ENCODE measurements at places on chromosomes 4 and X. TPM values are rescaled to one million over a fixed set of nuclear protein-coding genes. Genes with fewer than 3 reads are reported as not detected.

GRCh38 chr4:17630228-17630627 lies 15.8 kb downstream of the MED28 start:
- no peak for DNase-seq

DNA sequence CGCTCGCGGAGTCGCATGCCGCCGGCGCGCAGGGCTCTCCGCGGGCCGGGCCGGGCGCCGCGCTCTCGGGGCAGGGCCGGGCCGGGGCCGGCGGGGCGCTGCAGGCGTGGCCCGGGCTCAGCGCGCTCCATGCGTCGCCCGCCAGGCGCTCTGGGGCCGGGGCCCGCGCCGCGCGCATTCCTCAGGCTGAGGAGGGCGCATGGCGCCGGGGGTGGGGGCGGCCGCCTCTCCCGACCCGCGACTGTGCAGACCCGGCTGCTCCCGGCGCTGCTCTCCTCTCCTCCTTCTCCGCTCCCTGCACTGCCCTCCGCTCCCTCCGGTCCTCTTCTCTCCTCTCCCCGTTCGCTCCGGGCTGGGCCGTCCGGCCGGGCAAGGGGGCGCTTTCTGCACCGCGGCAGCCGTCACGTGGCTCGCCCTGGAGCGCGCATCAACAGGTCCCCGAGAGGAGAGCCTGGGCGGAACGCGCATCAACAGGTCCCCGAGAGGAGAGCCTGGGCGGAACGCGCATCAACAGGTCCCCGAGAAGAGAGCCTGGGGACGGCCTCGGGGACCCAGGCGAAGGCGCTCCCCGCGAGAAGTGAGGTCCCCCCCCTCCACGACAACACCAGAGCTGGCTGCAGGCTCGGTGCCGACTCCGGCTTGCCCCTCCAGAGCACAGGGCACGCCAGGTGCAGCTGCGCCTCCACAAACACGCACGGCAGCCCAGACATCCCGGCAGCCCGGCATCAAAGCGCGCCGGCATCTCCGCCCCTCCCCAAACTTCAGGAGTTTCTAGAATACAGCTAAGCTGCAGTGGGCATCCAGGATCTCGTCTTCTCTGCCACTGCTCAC lies 12.9 kb downstream of the PPP2R3B start:
- peak; percentile 48 for DNase-seq

- DNase-seq: no peak
Measured at GRCh38 chr4:41709844-41710481, 38.6 kb downstream of the PHOX2B start.

DNA sequence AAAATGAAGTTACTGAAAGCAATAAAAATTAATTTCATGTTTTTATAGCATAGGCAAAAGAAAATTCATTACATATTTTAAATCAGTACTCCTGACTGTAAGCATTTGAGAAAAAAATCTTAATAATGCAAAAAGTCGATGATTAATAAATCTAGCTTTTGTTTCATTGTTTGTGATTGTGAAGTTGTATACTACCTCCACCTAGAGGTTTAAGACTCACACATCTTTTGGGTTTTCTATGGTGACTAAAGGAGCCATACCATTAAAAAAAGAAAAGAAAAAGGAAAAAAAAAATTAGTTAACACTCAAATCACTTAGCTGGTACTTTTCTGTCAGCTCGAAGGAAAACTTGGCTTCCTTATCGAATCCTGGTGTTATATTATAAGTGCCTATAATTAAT lies 2.0 kb downstream of the GABRA2 start:
- DNase-seq: no peak

GRCh38 chr4:152309418-152309817 lies 226.5 kb downstream of the FBXW7 start:
- no peak for DNase-seq

GRCh38 chr4:56653461-56654237 lies 27.4 kb downstream of the HOPX start:
- DNase-seq: no peak

- DNase-seq: no peak
Measured at GRCh38 chr4:57548856-57549255, 438.7 kb upstream of the IGFBP7 start.

- no peak for DNase-seq
Measured at GRCh38 chr4:81712714-81713113, 241.0 kb upstream of the RASGEF1B start.

- DNase-seq: no peak
Measured at GRCh38 chr4:16916031-16916430, 17.6 kb upstream of the LDB2 start.

DNA sequence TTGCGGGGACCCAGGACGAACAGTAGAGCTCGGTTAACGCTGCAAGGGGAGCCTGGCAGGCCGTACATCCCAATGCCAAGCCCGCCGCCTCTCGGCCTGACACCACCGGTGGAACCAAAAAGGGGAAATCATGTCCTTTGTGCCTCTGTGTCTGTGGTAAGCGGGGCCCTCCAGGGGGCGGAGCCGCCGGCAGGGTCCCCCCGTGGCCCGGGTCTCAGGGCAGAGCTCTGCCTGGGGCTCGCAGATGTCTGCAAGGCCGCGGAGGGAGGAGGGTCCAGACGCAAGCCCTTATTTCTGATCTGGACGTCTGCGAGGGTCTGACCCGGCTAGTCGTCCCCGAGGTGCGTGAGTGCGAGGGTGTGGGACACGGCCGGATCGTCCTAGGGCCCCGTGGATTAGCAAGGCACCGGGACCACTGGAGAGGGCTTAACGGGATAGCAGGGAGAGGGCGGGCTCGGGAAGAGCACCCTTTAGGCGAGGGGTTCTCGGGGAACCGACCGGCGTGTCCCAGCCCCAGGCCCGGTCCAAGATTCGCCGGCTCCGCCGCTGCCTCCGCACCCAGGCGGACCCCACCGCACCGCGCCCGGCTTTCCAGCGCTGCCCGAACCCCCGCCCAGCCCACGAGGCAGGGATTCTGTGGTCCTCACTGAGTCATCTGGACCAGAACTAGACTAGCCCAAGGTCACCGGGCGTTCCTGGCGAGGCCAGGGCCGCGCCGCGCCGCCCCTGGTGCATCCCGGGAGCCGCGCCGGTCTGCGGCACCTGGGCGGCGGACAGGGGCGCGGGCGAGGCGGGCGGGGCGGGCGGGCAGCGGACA lies 863 bp upstream of the FAM193A start:
- DNase-seq: peak; percentile 90

- DNase-seq: no peak
Measured at GRCh38 chrX:37830371-37830770, 17.0 kb downstream of the DYNLT3 start.

DNA sequence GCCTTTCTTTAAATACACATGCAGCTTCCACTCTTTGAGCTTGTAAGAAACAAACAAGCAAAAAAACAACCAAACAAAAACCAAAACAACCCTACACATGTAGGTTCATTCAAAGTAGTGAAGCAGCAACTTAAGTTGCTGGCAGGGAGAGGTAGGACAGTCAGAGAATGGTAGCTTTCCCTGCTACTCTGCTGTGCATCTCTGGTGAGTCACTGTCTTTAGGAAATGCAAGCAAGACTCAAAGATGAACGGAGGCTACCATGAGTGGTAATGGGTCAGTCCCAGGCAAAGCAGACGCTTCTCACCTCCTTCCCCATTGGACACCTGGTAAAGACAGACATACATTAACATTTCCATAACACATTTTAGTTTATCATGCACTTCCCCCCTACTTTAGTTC lies 43.2 kb downstream of the PGRMC2 start:
- no peak for DNase-seq

- no peak for DNase-seq
Measured at GRCh38 chrX:99480728-99481127, 929.3 kb downstream of the PCDH19 start.

DNA sequence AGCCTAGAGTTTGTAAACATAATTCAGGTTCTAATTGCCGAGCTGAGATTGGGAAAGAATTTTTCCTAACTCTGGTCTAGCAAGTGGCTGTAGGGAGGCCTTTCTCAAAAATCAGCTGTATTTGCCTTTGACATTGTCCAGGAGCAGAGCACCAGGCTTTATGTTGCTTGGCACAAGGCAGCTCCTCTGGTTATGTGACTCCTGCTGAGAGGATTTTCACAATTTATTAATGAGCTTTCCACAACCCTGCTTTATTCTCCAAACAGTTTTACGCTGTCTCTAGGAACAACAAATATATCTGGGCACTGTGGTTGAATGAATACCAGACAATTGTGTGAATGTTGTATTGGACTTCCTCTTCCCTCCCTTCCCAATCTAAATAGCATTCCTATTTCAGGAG lies 14.9 kb downstream of the LSM6 start:
- DNase-seq: no peak

DNA sequence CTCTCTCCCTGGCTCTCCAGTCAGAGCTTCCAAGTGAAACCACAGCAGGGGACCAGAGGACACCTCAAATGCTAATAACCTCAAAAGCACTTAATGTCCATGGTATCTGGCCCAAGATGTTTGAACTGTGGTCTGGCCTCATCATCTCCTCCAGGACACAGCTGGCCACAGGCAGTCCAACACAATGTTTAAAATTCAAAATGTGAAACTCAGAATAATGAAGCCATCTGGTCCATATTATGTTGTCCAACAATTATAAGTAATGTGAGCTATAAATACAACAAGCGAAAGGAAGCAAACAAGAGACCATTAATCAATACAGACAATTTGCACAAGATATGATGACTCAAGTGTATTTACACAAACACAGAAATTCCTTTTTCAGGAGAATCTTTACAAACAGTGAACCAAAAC lies 90.7 kb upstream of the S100G start:
- no peak for DNase-seq

GRCh38 chr4:100479971-100480370 lies 37.9 kb downstream of the EMCN start:
- no peak for DNase-seq

GRCh38 chr4:169115897-169116254 lies 105.8 kb upstream of the CBR4 start:
- DNase-seq: no peak

DNA sequence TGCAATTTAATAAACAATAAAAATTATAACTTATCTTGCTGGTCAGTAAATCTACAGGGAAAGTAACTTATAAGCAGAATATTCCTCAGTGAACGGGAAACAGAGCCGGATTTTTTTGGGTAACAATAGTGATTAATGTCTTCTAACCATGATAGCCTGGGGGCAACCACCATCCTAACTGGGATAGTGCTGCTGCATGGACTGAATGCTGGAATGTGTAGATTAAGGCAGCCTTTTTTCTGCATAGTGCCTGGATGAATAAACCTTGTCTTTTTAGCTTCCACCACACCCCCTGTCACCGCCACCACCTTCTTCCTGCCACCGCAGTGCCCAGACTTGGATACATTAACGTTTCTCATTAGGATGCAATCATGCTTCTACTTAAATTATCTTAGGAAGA lies 83.6 kb upstream of the LNX1 start:
- DNase-seq: no peak

DNA sequence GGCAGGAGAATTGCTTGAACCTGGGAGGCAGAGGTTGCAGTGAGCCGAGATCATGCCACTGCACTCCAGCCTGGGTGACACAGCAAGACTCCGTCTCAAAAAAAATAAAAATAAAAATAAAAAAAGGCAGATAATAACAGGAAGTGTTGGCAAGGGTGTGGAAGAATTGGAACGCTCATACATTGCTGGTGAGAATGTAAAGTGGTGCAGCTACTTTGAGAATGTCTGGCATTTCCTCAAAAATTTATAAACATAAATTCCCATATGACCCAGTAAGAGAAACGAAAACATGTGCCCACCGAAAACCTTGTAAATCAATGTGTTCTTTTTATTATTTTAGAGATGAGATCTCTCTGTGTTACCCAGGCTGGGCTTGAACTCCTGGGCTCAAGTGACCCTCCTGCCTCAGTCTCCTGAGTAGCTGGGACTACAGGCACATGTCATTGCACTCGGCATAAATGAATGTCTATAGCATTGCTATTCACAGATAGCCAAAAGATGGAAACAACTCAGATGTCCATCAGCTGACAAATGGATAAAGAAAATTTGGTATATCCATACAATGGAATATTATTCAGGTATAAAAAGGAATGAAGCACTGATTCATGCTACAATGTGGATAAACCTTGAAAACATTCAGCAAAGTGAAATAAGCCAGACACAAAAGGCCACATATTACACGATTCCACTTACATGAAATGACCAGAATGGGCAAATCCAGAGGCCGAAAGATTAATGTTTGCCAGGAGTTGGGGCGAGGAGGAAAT lies 63.7 kb upstream of the PLAC1 start:
- DNase-seq: no peak

GRCh38 chr4:73392936-73393335 lies 11.2 kb upstream of the ALB start:
- DNase-seq: no peak

DNA sequence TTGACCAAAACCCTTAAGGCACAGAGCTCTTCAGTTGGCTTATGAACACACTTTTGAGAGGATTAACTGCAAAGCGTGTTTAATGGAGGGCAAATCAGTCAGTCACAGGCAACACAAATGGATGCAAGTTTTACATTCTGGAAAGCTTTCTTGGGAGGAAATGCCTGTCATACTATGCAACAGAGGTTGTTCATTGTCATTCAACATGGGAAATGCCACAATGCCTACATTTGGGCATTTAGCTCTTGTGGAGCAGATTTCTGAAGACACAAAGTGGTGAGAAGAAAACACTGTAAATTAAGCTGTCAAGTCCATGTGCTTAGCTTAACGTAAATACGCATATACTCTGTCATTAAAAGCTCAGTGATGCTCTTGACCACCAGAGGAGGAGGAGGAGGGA lies 41.1 kb downstream of the CBLL2 start:
- DNase-seq: no peak

DNA sequence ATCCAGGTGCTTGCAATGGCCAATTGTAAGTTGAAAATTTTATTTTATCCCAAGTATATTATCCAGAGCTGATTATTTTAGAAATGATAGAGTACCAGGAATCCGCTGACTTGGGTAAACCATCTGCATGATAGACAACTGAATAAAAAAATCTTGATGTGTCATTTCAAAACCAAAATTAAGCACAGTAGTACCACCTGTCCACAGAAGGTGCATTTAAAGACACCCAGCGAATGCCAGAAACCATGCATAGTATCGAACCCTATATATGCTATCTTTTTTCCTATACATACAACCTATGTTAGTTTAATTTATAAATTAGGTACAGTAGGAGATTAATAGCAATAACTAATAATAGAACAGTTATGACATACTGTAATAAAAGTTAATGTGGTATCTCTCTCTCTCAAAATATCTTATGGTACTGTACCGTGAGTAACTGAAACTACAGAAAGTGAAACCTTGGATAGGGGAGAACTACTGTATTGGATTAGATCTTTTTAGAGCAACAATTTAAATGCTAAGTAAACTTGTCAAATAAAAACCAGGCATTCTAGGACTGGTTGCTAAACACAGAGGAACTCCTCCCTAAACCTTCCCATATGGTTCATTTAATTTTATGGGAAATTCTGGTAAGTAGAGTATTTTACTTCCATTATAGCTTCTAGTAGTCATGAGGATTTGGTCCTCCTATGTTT lies 6.2 kb downstream of the NEIL3 start:
- no peak for DNase-seq

LANCL3 gene
- total RNA-seq: 0.27 TPM

EFNB1 gene
- 13.2 TPM for total RNA-seq

CTAG1A gene
- total RNA-seq: not detected

TAPT1 gene
- 51.7 TPM for total RNA-seq

NKX3-2 gene
- total RNA-seq: not detected

CFAP47 gene
- under 0.01 TPM for total RNA-seq

TCEANC gene
- total RNA-seq: 2.2 TPM

SRPK3 gene
- total RNA-seq: 0.27 TPM

OTC gene
- total RNA-seq: not detected

SHROOM4 gene
- total RNA-seq: 2.4 TPM

POF1B gene
- total RNA-seq: not detected

F8A2 gene
- total RNA-seq: not detected

ADRA2C gene
- total RNA-seq: 0.54 TPM
